Left lobe of liver (tissue), 2 donors: ENCODE measurements at places on chromosomes 3 and 15. TPM values are rescaled to one million over a fixed set of nuclear protein-coding genes. Genes with fewer than 3 reads are reported as not detected.

Gene STAC
- 0.65 TPM for total RNA-seq

Gene BFSP2
- total RNA-seq: not detected

DNA sequence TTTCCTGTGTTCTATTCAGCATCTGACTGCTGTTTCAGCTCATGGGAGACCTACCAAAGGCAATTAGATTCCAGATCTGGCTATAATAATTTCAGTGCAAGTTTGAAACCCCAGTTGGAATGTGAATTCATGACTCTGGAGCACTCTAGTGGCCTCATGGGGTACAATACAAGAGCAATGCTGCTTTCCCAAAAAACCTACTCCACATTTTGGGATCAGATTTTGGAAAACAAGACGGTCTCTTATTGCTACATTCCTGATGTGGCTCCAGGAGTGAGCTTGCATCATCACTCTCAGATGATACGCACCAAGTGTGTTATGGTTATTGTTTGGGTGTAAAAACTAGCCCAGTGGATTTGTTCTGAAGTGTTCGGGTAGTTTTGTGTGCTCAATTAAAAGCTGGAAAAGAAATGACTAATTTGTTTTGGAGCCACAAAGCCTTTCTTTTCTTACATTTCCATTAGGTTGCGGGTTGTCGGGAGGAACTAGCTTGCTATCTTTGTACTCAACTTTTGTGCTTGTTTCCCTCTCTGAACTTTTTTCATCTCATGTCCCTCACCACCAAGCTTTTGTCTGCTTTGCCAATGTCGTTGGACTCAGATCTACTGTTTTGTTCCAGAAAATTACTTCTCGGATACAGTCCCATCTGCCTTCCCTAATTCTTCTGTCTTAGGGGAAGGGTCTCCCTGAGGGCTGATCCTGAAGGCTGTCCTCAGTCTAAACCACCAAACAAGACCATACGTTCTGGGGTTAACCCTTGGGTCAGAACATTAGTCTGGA lies 272.1 kb downstream of the BBX start:
- DNase-seq: no peak

DNA sequence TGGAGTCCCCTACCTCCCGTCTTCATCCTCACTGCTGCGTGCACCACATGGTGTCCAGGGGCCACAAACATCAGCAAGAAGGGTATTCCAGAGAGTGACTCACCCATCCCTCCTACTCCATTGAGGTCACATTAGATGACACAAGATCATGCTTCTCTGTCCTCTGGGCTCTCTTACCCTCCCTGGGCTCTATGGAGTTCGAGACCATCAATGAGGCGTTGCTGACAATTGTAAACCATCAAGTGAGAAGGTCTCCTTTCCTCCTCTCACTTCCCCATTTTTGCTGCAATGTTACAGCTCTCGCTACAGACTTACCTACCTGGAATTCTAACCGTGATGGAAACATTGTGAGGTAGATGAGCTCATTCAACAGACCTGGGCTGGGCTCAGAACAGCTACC lies 51.7 kb downstream of the HMCES start:
- DNase-seq: no peak

DNA sequence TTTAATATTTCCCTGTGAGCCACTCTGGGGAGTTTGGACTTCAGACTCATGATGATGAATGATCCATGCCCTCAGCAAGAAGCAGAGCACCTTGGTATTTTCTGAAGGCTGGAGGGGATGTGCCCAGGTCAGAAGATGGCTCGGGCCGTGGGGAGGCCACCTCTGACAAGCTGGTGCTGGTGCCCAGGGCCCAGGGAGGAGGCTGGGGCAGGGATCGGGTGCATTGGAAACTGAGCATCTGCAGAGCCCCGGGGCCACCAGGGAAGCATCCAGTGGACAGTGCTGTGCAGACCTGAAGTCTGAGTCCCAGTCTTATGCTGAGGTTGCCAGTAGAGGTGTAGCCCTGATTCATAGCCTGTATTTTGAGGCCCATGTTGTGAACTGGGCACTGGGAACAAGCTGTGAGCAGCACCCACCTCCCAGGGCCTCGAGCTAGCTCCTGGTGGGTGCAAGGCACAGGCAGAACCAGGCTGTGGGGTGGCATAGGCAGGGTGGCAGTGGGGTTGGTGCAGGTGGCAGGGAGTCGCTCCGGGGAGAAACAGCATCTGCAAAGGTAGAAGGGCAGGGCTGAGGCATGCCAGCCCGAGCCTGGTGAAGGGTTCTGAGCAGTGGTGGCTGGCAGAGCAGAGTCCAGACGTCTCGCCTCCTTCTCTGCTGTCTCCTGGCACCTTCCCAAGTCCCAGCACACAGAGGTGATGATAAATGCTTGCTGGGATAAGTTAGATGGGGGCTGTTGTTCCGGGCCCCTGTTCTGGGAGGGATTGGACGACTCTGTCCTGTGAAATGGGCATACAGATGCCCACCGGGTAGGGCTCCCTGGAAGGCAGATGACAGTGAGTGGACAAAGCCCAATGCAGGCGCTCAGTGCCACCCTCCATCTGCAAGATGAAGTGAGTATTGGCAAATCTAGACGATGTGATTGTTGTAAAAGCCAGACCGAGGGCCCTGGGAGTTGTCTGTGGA lies 10.6 kb downstream of the DNAJB8 start:
- no peak for DNase-seq

DNA sequence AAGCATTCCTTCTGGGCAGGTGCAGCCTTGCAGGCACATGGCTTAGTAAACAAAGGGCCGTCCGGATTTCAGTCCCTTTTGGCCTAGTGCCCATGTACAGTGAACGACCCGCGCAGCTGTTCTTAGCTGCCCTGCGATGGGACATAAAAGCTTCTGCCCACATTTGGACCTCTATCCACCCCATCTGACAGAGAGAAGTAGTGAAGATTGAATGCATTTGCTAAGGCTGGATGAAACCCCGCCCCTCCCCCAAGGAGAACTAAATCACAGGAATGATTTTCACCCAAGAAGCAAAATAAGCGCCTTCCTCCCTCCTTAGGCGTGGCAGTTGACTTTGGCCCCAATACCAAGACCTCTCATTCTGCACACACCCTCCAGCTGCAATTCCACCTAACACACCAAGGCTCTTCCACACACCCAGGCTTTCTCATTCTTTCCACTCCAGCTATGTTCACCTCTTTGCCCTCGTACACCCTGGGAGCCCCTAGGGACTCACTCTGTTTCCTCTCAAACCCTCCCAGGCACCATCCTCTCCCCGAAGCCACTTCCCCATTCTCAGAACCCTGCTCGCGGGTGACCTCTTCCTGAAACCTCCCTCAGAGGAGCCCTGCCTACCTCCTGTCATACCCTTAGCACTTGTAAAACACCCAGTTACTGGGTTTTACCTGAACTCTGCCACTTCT lies 14.1 kb upstream of the HRH1 start:
- no peak for DNase-seq

- DNase-seq: no peak
Measured at GRCh38 chr3:146279951-146280350, 29.0 kb upstream of the PLSCR4 start.

DNA sequence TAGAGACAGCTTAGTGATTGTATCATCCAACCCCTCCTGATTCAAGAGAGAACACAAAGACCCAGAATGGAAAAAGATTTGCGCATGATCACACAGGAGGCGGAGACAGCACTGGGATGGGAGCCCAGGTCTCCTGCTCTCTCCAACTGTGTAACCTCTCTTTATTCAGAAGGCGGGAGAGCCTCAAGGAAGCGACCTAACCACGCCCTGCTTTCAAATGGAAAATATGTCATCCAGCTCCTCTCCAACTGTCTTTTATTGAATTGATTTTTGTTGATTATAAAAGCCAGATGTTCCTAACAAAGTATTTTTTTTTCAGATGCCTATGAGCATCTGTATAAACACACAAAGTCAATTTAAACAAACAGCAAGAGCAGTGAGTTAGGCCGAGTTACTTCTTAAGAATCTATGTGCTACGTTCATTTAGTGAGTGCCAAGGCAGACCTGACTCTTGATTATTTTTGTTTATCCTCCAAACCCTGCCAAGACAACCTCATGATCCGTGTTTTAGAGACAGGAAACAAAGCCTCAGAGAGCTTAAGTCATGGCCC lies 74.5 kb downstream of the BFSP2 start:
- no peak for DNase-seq

GRCh38 chr3:53147151-53147902 lies 13.7 kb upstream of the PRKCD start:
- no peak for DNase-seq
